Stimulated activated CD8-positive, alpha-beta memory T cell treated with anti-CD3 and anti-CD28 coated beads, Interleukin-12 subunit alpha, Interleukin-12 subunit beta, amount 100 ng/mL, for 1 hour (primary cell): ENCODE measurements at places on chromosomes 6 and 20.
A peak's percentile ranks its signal among the peaks of the same experiment; 100 is the strongest.

DNA sequence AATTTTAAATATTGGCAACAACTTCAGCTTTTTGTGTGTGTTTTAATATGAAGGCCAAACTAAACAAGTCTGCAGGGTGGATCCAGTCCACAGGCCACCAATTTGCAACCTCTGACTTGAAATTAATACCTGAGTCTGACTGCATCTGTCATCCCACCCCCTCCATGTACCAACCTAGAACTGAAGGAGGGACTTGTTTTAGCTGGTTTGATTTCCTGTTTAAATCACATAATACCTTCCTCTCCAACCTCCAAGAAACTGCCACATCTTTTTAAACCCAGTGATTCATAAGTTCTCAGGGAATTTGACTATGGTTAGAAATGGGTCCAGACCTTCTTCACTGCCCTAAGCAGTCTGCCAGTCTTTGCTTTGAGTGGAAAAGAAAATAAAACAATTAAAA, 21.6 kb downstream of the RNF8 start:
- no peak for DNase-seq

DNA sequence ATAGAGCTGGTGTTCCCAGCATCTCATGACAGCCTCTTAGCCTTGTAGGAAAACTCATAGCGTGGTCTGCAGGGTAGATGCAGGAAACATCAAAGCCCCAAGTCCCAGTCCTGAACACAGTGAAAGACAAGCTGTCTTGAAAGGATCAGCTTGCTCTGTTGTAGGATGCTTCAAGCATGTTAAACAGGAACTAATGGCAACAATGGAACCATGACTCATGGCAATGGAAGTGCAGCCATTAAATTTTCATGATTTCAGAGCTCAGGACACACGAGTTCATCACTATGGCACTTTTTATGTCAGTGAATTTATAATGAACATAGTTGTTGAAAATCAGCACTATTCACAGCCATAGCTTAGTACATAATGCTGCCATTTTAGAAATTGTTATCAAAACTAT, 367.7 kb downstream of the KIF16B start:
- no peak for DNase-seq

DNA sequence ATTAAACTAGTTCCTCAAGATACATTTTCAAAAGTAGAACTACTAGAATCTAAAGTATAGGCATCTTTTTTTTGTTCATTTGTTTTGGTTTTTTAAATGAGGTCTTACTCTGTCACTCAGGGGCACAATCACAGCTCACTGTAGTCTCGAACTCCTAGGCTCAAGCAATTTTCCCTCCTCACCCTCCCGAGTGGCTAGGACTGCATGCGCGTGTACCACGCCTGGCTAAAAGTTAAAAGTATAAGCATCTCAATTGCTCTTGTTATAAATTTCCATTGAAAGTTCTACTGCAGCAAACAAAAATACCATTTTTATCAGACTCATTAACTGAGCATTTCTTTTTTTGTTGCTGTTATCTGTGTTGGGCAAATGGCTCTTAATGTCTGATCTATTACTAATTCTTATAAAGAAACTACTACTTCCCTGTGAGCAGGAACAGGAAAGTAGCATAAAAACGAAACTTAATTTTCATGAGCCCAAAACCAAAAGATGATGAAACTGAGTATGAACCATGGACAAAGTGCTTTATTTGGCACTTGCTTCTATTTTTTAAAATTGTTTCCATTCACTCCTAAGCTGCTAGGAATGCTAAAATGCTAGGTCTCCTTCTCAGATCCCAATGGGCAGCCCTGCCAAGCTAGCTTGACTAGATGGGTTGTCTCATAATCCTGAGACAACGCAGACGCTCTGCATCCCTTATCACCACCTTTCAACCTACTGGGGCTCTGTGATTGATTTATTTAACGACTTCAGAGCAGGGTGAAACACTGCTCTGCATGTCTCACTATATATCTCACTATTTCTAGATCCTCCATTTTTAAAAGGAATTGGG, 36.9 kb downstream of the TRPC4AP start:
- DNase-seq, result no peak

DNA sequence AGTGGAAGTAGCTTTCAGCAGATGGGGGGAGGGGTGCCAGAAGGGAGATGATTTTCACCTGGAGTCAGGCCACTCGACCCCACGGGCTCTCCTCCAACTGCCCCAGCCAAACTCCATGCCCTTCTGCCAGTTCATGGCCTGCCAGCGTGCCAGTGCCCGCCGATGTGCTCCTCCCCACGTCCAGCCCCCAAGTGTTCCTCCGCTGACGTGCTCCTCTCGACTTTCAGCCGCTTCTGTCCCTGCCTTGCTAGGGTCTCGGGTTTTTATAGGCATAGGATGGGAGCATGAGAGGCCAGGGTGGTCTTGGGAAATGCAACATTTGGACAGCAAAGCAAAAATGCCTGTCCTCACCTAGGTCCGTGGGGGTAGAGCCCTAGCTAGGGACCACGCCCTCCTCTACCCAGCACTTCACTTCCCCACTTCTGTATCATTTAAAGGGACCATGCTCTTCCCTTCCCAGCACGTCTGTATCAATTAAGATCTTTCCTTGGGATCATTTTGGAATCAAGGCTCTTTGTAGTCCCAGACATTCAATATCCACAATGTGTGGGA, 54.4 kb downstream of the PRND start:
- DNase-seq, result no peak

DNA sequence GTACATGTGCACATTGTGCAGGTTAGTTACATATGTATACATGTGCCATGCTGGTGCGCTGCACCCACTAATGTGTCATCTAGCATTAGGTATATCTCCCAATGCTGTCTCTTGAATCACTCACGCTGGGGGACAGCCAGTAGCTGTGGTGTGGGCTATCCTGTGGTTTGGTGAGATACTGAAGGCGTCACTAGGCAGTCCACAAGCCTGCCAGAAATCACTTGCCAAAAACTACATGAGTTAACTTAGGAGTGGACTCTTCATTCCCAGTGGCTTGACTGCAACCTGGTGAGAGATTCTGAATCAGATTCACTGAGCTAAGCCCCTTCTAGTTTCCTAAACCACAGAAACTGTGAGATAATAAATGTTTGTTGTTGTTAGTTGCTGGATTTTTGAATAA, 191.3 kb downstream of the TSHZ2 start:
- no peak for DNase-seq

DNA sequence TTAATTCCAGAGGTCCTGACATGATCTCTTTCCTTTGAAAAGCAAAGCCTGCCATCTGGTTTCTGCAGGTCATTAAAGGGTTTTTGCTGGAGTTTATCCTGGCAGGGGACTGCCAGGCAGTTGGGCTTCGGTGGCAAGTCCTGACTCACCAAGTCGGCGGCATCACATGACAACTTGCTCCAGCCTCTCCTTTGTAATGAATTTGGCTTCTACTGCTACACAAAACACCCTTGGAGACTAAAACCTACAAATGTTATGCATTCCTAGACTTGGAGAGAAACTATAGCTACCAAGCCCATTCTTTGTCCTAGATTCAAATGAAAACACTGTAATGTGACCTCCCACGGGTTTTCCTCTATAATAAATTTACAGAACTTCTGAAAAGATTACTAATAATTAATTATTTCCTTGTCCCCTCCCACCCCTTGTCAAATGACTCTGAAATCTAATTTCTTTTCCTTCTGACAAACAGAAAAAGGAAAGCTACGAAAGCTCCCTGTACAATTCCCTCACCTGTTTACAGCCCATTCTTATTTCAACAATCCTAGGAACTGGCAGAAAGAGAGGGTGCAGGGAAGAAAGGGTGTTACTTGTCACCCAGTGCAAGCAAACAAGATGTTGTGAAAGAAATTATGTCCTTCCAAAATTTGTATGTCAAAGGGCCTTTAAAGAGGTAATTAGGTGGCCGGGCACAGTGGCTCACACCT, 62.9 kb downstream of the QRSL1 start:
- DNase-seq, result no peak

DNA sequence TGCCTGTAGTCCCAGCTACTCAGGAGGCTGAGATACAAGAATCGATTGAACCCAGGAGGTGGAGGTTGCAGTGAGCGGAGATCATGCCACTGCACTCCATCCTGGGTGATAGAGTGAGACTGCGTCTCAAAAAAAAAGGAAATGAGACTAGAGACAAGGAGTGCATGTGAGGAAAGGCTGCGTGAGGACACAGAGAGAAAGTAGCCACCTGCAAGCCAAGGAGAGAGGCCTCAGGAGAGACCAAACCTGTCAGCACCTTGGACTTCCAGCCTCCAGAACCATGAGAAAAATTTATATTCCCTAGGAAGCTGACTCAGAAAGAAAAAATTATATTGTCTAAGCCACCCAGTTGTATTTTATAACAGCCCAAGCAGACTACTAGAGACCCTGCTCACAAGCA, 7.4 kb upstream of the BEND3 start:
- no peak for DNase-seq

DNA sequence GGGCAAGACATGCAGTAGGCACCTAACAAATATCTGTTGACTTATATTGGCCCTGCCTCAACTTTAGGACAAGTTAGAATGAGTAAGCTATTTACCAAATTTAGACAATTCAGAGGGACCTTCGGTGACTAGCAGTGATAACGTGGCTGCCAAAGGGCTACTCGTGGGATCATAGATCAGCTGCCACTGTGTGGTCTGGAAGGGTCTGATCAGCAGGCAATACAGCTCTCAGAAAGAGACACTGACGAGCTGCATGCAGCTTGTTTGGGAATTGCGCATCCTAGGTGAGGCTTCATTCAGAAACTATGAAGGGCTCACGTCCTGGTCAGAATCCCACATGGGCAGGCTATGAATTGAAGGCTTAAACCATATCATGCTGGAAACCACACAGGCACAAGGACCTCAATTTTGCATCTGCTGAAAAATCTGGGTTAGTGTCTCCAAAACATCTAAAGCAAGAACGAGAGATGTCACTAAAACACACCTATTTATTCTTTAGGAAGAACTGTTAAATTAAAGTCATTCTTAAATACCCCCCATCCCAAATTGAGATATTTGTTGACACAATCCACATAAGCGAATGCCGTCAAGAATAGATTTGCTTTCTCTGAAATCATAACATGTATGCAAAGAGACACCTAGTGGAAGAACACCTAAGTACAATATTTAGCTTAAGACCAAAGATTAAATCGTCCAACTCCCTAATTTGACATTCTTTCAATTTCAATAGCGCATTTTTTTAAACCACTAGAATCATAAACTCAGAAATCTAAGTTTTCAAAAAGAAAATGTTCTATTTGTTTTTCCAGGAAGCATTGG, 79.6 kb downstream of the IPCEF1 start:
- no peak for DNase-seq

DNA sequence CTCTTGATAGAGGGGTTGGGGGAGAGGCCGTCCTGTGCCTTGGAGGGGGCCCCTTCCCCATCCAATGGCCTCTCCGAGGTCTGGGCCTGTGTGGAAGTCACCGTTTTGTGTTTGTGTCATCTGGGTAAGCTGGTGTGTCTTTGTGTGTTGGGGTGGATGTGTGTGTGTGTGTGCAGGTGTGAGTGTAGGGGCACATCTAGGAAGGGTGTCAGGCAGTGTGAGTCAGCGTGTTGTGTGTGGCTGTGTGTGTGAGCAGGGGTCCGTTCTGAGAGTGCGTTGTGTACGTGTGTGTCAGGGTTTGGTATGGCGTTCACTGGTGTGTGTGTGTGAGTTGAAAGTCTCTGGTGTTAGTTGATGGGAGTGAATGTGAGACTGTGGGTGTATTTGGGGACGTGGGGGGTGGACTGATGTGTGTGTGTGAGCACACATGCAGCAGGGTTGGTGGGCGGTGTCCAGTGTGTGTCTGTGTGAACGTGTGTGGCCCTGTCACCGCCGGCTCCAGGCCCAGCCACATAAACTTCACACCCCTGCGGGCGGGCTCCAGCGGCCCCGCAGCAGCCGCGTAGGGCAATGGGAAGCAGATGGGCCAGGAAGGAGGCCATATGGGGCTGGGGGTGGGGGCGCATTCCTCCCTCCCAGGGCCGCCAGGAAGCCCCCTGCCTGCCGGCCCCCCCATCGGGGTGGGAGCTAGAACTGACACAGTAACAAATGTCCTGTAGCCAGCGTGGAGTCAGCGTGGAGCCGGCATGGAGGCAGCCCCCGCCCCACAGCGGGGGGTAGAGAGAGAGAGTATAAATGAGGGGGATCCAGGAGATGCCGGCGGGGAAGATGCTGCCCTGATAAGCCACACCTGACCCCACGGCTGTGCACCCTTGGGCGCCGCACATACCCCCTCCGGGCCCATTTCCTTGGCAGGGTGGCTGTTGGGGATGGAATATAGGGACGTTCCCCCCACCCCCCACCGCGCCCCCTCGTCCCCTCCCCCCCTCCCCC, 32.1 kb downstream of the SNAI1 start:
- no peak for DNase-seq

DNA sequence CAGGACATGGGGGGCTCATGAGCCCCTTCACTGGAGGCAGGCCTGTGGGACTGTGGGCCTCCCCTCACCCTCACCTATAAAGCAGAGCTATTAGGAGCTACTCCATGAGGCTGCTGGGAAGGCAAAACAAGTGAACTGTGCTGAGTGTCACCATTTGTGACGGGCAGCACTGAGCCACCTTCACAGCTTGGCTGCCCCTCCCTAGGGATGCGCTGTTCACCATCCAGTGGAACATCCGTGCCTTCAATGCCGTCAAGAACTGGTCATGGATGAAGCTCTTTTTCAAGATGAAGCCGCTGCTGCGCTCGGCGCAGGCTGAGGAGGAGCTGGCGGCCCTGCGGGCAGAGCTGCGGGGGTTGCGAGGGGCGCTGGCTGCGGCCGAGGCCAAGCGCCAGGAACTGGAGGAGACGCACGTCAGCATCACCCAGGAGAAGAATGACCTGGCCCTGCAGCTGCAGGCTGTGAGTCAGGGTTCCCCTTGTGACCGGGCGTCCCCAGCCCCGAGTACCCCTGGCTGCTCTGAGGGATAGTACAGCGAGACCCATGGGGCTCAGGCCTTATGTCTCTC, 38.4 kb downstream of the MYH7B start:
- DNase-seq, result no peak

- DNase-seq, result no peak
Measured at GRCh38 chr6:169827290-169827717, 75.9 kb downstream of the ERMARD start.

- DNase-seq, result no peak
Measured at GRCh38 chr20:47276851-47277534, 79.5 kb downstream of the ZMYND8 start.

GRCh38 chr20:2005831-2006426, 12.1 kb upstream of the PDYN start:
- DNase-seq, result peak; percentile 28

GRCh38 chr20:49813305-49813974, 812 bp downstream of the SLC9A8 start:
- DNase-seq, result no peak

- DNase-seq, result no peak
Measured at GRCh38 chr6:13702809-13703302, 8.8 kb downstream of the RANBP9 start.

DNA sequence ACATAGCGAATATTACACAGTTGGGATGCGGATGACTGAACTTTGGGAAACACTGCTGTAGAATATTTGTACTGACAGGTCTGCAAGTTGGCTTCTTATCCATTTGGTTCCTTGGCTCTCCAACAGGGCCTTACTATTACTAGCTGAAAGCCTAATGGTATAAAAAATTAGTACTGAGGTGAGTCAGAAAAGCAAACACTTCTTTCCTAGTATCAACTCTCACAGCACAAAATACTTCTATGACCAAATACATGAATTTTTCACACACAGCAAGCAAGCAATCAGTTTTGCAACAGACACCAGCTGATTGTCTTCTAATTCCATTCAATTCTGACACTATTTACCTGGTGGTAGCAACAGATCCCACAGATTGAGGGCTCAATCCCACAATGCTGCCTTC, 168.3 kb downstream of the COL9A1 start:
- DNase-seq, result no peak

GRCh38 chr6:100923481-100924165, 42.5 kb upstream of the ASCC3 start:
- no peak for DNase-seq
